ENCODE measurements at places on chromosomes 7 and 10. TPM values are rescaled to one million over a fixed set of nuclear protein-coding genes. Genes with fewer than 3 reads are reported as not detected.
A peak's percentile ranks its signal among the peaks of the same experiment; 100 is the strongest.

The COL28A1 gene
- total RNA-seq: 0.70 TPM

- DNase-seq: peak; percentile 85
- H3K4me3 ChIP-seq: peak overlapping the region; percentile 99
- H3K36me3 ChIP-seq: peaks cover 27% of the 10 kb centered on the region
- peak overlapping the region; percentile 98 for H3K27ac ChIP-seq
Observed at GRCh38 chr7:98879198-98879978, 1.1 kb downstream of the TRRAP start.

GRCh38 chr10:51530541-51530940 lies 168.9 kb downstream of the CSTF2T start:
- no peaks in the 10 kb centered on the region for H3K4me1 ChIP-seq
- H3K27ac ChIP-seq: no peak overlapping the region
- no peak overlapping the region for H3K4me3 ChIP-seq
- no peaks in the 10 kb centered on the region for H3K27me3 ChIP-seq
- no peaks in the 10 kb centered on the region for H3K36me3 ChIP-seq

The ZNF485 gene
- 5.4 TPM for total RNA-seq

The VAX1 gene
- not detected for total RNA-seq

DNA sequence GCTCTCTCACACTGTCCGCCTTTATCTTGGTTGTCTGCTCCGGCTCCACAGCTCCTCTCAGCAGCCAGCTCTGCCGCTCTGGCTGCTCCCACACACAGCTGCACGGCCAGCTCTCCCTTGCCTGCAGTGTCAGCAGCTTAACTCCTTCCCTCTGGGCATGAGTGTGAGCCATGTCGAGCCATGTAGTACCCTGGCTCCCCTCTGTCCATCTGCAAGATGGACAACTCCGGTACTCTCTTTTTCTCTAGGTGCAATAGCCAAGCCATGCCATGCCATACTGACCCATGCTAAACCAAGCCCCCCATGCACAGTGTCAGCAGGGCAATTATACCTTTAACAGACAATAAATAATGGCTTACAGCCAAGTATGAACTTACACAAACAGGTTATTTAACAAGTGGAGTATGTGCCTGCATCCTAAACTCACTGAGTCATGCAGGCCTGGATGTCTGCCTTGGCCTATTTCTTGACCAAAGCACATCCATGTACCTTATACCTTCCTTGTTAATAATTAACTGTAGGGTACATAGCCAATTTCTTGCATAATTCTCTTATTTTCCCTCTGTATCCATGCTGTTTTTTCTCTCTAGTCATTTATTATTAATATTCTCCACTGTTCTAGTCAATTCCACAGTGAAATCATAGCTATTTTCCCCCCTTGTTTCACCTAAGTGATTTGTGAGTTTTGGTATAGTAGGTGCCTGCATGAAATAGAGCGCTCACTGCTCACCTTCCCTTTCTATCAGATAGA lies 170.9 kb downstream of the CDK14 start:
- H3K36me3 ChIP-seq: peaks cover 35% of the 10 kb centered on the region
- no peak for DNase-seq
- no peak overlapping the region for H3K27ac ChIP-seq
- H3K4me1 ChIP-seq: no peaks in the 10 kb centered on the region
- H3K27me3 ChIP-seq: no peaks in the 10 kb centered on the region

Data from spleen (tissue), 13 donors.